ENCODE measurements at places on chromosomes 13 and 19.

GRCh38 chr19:51983361-51983760 is 3.3 kb downstream of the ZNF350 start:
- no peak for DNase-seq

DNA sequence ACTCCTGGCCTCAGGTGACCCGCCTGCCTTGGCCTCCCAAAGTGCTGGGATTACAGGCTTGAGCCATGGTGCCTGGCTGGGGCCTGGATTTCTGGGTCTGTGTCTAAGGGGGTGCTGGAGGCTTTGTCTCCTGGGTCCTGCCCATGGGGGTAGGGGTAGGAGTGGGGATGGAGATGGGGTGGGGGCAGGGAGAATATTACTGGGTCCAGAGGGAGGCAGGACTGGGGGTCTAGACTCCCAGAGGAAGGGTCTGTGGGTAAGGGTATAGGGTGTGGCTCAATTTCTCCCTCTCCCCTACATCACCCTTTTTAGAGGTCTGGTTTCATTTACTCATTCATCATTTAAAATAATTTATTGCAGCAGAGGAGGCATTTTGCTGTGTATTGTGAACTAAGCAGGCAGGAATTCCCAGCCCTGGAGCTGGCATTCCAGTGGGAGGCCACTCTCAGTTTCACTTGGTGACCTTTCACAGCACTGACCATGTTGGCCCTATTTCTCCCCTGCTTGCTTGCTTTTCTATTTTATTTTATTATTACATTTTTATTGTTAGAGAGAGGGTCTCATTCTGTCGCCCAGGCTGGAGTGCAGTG is 810 bp upstream of the NFKBID start:
- no peak for DNase-seq

- no peak for DNase-seq
Observed at GRCh38 chr13:45102136-45102507, 18.2 kb upstream of the GTF2F2 start.

DNA sequence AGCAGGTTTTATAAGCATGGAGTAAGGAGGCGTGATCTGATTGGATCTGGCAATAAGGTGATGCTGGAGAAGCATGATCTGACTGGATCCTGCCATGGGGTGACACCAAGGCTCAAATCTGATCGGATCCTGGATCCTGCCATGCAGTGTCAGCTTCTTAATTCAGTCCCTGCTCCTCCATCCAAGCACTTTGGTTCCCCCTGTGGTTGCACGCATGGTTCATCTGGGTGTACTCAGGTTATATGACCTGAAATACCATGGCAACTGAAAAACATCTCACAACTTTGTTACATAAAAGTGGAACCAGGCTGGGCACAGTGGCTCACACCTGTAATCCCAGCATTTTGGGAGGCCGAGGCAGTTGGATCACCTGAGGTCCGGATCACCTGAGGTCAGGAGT is 17.6 kb upstream of the KLK4 start:
- no peak for DNase-seq

DNA sequence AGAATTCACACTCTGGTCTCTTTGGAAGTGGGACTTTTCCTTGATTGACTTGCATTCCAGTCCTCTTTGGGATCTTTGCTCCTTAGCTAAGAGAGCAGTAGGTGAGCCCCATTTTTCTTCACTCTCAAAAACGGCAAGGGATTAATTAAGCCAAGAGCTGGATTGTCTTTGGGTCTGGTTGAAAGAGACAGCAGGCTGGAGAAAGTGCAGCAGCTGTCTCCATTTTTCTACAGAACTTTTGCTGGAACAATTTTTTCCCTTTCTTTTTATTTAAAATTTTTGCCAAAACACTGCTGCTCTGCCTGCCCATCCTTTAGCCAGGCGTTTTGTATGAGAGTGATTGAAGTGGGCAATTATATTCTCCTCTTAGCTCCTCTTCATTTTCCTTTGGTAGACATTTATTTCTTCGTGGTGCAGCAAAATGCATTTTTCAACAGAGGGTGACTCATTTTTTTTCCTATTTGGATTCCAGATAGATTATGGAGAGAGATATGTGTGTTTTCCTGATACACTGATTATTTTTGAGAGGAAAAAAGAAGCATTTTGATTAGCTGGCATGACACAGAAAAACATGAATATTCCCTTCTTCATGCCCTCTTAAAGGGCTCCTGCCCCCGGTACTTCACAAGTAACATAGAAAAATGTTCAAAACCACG is 371.2 kb upstream of the NBEA start:
- DNase-seq: no peak

DNA sequence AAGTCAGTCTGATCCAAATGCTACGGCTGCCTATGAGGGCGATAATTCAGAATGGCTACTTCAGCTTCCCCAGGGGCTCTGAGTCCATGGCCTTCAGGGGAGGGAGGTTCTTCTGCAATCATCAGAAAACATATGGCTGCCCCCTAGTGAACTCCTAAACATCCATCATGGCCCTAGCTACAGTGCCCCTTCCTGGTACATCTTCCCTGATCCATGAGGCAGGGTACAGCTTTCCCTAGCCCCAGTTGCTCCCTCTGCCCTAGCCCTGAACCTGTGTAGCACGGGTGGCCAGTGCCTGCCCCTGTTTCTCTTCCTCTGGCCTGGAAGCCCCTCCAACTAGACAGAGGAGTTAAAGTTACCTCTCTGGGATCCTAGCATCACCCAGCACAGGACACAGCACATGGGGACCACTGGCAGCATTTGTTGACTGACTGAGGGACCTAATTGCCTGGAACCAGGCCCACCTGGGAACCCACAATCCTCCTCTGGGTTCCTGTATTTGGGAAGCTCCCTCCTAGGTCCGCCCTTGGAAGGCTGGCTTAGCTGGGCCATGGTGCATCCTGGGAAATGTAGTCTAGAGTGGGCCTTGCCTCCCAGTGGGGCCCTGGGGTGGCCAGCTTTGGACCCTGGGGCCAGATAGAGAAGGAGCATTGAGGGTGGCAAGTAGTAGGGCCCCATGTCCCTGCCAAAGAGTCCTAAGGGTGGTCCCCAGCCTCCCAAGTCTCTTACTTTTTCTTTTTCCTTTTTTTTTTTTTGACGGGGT is 17.7 kb upstream of the SEMA6B start:
- DNase-seq: no peak

DNA sequence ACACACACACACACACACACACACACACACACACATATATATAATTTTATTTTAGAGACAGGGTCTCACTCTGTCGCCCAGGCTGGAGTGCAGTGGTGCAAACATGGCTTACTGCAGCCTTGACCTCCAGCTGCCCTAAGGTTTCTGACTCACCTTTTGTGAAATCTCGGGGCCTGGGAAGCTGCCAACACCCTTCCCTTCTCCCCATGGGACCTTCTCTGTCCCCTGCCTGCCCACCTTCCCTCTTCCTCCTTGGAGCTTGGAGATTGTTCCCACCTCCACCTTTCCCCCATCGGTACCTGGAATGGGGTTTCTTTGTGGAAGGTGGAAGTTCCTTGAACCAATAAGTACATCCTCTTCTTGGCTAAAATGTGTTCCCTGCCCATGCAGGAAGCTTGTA is 6.3 kb downstream of the ARRDC5 start:
- no peak for DNase-seq

DNA sequence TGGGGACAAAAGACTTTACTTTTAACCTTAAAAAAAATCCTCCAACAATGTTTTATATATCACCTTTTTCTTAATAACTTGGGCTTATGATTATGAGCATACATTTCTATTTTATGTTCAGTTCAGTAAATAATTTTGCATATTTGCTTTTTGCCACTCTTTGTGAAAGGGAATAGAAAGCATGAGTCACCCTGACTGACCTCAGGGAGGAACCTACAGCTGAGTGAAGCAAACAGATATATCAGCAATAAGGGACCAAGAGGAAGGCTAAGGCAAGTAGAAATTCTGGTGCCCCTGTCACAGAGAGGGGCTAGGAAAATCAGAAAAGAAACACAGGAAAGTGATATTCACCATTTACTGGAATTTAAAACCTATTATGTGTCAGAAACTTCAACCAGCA is 37.2 kb upstream of the SOHLH2 start:
- DNase-seq: no peak

DNA sequence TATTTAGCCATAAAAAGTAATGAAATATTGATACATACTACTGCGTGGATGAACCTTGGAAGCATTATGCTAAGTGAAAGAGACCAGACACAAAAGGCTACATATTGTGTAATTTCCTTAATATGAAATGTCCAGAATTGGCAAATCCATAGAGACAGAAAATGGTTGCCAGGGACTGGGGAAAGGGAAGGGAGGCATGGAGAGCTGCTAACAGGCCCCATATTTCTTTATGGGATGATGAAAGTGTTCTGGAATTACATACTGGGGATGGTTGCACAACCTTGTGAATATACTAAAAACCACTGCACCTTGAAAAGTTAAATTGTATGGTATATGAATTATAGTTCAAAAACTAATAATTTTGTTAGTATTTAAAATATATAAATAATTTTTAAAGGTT is 3.6 kb downstream of the IFT88 start:
- no peak for DNase-seq

- DNase-seq: no peak
Observed at GRCh38 chr19:49338691-49339300, 3.6 kb downstream of the CD37 start.

Measured in NCI-H1417 treated with DMSO at 0.1 percent for 48 hours (cell line).